ENCODE measurements at places on chromosomes 1 and 21. TPM values are rescaled to one million over a fixed set of nuclear protein-coding genes. Genes with fewer than 3 reads are reported as not detected.
A peak's percentile ranks its signal among the peaks of the same experiment; 100 is the strongest.

PPM1J gene
- 22.6 TPM for total RNA-seq

KANK4 gene
- total RNA-seq: 0.23 TPM

RGS1 gene
- total RNA-seq: 0.22 TPM

LCE1F gene
- not detected for total RNA-seq

RAVER2 gene
- 20.1 TPM for total RNA-seq

PRR9 gene
- total RNA-seq: not detected

LORICRIN gene
- total RNA-seq: not detected

OVAAL gene
- not detected for total RNA-seq

DNA sequence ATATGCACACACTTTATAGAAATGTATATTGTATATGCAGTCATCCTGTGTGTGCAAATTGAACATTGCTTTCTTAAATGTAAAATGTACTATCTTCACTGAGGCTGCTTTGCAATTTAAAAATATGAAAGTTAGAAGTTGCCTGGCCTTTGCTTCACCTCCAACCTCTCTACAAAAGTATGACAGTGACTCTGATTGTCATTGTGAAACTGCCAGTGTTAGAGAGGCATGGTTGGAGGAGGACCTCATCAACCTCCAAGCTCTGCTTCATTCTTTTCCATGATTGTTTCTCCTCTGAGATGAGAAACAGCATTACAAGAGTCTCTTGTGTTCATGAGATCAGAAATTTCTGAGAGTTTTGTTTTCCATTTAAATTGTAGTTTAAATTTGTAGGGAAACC lies 185.5 kb downstream of the ZC3H11B start:
- DNase-seq: no peak

DNA sequence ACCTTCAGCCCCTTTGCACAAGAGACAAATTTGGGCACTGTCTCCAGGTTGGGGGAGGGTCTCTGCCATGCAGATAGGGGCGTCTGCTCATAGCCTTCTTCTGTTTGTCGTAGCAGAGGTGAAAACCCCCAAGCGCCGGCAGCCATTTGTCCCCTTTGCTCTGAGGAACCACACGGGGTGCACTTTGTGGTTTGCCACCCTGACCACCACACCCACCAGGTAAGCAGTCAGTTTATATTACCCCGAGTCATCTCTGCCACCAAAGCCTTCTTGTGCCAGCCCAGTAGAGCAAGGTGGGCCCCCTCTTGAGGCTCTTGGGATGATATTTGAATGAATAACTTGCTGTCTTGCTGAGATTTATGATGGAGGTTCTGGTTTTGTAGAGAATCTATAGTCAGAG lies 111.8 kb downstream of the VPS13D start:
- no peak for DNase-seq

GRCh38 chr1:143735764-143736461 lies 235.9 kb downstream of the FAM72C start:
- peak; percentile 56 for DNase-seq

- no peak for DNase-seq
These were observed 135.4 kb downstream of the NTNG1 start for GRCh38 chr1:107276247-107276646.

DNA sequence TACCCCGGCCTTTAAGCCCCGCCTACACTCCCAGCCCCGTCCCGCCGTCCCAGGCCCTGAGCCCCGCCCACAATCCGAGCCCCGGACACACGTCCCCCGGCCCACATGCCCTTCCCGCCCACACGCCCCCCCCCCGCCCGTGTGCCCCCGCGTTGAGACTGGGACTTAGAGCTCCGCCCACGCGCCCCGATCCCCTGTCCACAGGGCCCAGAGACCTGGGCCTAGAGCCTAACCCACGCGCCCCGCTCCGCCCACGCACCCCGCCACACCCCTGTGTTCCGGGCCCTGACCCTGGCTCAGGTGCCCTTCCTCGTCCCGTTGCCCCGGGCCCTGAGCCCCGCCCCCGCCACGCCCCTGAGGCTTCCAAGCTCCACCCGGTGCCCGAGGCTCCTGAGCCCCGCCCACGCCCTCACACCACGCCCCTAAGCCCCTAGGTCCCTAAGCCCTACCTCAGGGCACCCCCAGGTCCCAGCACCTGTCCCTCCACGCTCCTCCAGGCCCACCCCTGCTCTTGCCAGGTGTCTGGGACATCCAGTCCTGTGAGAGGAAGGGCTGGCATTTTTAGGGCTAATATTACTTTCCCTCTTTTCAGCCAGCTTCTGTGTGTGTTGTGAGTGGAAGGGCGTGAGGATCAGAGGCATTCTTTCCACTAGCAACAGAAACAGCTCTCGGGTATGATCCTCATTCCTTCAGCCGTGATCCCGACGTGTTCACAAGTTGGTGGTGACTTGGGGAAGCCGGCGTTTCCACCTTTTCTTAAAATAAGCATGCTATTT lies 552 bp upstream of the GPR157 start:
- peak; percentile 97 for DNase-seq

GRCh38 chr1:81605023-81605422 lies 195.7 kb upstream of the ADGRL2 start:
- no peak for DNase-seq

DNA sequence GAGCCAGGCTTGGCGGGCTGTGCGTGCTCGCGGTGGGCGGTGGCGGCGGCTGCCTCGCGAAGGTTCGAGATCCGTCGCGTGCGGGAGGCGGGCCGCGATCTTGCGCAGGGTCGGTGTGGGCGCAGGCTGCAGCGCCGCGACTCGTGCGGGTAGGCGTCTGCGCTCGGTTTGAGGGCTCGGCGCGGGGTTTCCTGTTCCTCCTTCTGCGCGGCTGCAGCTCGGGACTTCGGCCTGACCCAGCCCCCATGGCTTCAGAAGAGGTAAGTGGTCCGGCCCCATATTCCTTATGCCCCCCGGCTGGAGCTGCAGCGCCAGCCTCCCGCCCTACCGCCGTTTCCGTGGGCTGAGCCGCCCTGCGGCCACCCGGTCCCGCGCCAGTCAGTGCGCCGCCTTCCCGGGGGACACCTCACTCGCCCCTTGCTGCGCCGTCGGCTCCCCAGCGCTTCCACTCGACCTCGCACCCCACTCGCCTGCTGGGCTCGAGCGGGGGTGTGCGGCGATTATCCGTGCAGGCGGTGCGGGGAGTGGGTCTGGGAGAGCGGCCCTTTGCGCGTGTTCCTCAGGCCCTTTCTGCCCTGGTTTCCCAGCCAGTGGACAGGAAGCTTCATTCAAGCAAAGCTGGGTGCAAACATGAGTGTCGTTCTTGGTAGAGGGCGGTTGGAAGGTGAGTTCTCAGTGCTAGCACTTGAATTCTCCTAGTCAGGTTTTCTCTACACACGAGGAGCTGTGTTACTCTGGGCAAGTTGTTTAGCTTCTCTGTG lies at the start of gene CACYBP:
Gene CACYBP (plus strand): TSS at position 12 of the 761 bp plus-strand sequence. CDS start 234 bp downstream, at position 246.
- DNase-seq: no peak

DNA sequence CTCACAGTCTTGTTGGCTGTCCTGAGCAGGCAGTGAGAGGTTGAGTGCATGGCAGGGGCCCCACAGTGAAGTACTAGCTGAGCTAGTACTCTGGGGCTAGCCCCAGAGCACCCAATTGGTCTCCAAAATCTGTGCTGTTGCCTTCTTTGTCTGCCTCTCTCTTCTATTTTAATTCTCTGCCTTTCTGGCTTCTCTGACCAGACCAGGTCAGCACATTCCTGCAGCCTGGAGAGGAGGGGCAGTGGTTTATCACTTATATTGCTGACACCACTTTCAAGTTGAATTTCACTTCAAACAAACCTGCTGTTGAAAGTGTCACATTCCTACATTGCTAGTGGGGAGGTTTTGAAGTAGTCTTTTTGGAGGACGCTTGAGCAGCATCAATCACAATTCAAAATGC lies 628.7 kb downstream of the PTPRU start:
- no peak for DNase-seq

DNA sequence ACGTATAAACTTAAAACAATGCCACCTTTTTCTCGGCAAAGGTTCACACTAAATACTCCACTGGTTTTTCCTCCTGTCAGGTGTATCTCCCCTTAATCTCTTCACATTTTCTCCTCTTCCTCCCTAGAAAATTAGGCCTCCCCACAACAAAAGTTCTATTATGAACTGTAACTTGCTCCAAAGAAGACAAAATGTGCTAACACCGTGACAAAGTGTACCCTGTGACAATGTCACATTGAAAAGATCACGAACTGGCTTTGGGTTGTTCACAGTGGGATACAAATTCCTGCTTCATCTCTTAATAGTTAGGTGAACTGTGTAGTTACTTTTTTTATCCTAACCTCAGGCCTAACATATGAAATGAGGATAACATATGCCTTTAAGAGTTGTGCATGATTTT lies 6.0 kb downstream of the NUCKS1 start:
- no peak for DNase-seq

DNA sequence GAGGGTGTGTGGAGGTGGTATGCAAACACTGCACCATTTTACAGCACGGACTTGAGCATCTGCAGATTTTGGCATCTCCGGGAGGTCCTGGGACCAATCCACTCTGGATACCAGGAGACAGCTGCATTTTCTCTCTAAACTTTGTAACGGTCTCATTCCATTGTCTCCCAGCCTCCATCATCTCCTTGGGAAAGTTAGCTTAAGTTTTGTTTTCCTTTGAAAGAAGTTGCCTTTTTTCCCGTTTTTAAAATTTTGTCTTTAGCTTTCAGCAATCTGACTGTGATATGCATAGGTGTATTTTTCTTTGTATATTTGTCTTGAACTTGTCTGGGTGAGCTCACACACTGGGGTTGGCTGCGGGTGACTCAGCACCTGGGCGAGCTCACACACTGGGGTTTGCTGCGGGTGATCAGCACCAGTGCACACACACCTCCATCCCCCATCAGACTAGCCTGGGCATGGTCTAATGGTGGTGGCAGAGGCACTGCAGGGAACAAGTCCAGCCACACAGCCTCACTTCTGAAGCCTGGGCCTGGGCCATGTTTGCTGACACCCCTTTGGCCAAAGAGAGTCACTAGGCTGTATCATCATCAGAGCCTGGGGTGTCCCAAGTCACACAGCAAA lies 32.1 kb upstream of the COL18A1 start:
- no peak for DNase-seq

DNA sequence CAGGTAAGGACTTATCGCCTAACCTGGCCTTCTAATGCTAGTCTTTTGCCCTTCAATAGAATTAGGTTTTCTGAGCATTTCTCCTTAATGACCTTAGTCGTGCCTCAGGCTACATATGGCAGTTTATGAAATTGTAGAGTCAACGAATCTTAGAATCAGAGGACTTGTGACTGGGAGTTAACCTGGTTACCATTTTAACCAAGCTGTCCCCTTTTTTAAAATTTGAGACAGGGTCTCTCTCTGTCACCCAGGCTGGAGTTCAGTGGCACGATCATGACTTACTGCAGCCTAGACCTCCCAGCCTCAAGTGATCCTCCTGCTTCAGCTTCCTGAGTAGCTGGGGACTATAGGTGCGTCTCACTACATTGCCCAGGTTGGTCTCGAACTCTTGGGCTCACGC lies 53.5 kb upstream of the DMRTB1 start:
- no peak for DNase-seq

GRCh38 chr1:63135174-63135512 lies 187.2 kb upstream of the FOXD3 start:
- no peak for DNase-seq

GRCh38 chr1:96482616-96483015 lies 239.0 kb upstream of the PTBP2 start:
- no peak for DNase-seq

DNA sequence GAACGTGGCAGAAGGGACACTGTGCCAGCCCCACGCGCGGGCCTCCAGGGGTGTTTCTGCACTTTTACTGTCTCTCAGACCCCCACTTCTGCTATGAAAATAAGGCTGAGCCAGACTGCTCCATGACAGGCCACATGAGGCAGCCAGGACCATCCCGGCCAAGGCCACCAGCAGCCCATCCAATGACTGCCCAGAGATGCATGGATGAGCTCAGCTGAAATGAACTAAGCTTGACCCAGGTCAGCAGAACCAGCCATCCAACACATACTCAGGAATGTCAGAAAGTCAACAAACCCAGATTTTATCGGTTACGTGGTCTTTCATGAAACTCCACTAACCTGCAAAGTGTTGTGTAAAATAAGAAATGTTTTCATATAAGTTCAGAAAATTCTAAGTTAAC lies 51.2 kb downstream of the CCDC185 start:
- no peak for DNase-seq

DNA sequence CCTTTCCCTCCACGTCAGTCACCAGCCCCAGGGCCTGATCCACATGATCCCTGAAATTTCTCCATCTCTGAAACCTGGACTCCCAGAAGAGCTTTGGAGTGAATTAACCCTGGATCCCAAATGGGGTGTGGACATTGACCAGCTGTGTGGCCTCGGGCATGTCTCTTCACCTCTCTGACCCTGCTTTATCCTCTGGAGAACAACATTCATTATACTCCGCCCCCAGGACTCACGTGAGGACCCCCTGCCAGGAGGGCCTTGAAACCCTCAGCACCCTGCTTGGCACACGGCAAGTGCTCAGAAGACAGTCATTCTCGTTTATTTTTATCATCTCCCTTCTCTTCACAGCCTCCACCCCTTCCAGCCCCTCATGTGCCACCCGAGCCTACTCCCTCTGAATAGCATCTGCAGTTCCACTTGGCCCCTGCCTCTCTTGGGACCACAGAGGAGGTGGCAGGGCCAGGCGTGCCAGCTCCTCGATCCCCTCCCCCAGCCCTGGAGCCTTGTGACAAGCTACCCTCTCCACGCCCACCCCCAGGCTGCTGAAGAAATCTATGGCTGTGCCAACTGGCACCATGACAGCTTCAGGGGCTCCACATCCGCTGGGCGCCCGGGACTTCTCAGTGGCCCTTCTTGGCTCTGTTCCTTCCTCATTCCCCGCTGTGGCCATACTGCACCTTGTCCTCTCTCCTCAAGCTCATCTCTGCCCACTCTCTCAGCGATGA lies 18.0 kb downstream of the ADGRB2 start:
- no peak for DNase-seq

GRCh38 chr1:11462224-11462923 lies 16.6 kb upstream of the DISP3 start:
- DNase-seq: no peak

GRCh38 chr1:85445906-85446305 lies 19.1 kb downstream of the DDAH1 start:
- no peak for DNase-seq

GRCh38 chr1:21814241-21814918 lies 2.3 kb downstream of the LDLRAD2 start:
- DNase-seq: peak; percentile 82

DNA sequence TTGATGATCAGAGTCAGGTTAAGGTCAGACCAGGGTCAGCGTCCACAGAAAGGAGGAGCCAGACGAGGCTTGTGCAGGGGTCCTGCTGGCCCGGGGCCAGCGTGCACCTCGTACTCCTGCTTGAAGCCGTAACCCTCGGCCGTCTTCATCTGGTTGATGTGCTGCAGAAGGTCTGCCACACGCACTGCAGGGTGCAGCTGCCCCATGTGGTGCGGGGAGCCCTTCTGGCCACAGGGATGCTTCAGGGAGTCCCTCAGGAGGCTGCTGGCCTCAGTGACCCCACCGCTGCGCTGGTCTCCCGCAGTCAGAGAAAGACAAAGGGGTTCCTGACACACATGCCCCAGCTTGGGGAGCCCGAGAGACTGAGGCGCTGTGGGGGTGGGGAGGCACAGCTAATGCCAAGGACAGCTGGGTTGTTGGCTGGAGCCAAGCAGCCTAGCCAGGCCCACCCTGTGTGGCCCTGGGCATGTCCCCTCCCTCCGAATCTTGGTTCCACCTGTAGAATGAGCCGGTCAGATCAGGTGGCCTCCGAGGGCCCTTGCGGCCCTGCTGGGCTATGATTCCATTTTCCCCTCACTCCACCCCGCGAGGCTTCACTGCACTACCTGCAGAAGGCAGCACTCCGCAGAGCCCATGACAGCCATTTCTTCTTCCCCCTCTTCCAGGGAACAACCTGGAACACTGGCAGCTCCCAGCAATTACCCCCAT lies 251.9 kb downstream of the PTPRU start:
- no peak for DNase-seq

GRCh38 chr1:49036700-49037099 lies 260.0 kb upstream of the BEND5 start:
- DNase-seq: peak; percentile 24

GRCh38 chr1:175750366-175751071 lies 7.1 kb upstream of the TNR start:
- DNase-seq: no peak
